GM12878 (cell line): ENCODE measurements at places on chromosomes 7 and 10. TPM values are rescaled to one million over a fixed set of nuclear protein-coding genes. Genes with fewer than 3 reads are reported as not detected.

The TFPI2 gene
- 0.28 TPM in 1 of 2 replicates, not detected in the other for total RNA-seq

The MCM10 gene
- 30.7 and 31.1 TPM in 2 replicates for total RNA-seq

The CEP55 gene
- total RNA-seq: 37.5 and 38.7 TPM in 2 replicates

The TMEM229A gene
- not detected in 2 replicates for total RNA-seq

DNA sequence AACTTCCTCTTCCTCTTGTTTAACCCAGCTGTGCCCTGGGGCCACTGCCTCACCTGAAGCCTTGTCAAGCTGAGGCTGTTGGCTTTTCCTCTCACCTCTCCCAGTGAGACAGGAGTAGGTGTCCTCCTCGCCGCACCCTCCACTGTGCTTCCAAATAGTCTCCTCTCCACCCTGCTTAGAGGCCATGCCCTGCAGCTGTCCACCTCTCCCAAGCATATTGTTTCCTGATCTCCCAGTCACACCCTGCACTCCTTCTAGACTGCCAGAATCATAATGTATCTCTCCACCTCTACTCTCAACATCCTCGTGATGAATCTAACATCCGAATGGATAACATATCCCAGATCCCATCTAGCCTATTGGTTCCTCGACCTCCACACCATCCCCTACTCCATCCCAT, 196.3 kb upstream of the GHITM start:
- no peak for DNase-seq

DNA sequence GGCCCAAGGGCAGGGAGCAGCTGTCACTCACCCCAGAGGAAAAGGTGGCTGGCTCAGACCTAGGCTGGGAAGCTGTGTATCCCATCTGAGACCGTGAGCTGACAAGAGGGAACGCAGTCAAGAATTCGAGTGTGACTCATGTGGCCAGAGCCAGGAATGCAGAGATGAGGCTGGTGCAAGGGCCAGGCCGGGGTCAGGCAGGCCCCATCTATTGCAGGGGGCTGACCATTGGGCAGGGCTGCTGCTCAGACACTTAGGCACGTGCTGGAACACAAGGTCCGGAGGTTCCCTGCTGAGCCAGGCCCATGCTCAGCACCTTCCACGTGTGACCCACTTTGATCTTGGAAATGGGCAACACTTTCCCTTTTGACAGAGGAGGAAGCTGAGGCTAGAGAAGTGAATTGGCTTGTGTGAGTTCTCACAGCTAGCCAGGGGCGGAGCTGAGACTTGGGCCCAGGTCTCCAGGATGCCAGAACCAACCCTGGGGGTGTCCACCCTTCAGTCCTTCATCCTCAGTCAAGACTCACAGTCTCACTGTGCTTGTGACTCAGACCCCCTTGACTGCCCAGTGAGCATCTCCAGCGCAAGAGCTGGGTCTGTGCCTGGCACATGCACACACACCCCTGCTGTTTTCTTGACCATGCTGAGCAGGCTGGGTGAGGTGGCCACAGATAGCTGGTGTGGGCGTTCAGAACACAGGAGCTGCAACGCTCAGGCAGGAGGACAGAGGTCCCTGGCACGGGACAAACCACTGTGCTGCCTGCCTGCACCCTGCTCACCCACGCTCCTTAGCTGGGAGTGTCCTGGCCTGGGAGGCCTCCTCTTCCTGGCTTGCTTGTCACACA, 47.6 kb upstream of the PPIF start:
- no peak for DNase-seq

DNA sequence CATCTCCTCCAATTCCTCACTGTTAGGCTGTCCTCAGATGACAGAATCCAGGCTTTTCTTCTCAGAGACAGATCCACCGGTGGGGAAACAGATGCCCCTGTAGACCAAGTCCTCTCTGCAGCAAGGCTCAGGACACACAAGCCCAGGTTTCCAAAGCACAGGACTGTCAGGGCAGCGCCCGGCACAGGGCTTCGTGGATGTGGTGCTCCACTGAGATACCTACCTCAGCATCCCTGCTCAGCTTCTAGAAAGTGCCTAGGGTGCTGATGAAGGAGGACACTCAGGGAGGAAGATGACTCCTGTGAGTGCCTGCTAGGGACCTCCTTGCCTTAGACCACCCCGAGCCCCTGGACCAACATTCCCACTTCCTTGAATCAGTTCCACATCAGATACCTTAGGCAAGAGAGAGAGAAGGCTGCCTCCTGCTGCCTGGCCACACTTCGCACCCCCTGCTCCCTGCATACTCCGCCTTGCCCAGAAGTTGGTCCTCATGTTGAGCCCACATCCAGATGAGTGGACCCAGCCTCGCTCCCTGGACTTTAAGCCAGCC, 8.9 kb upstream of the RBP3 start:
- DNase-seq: no peak

DNA sequence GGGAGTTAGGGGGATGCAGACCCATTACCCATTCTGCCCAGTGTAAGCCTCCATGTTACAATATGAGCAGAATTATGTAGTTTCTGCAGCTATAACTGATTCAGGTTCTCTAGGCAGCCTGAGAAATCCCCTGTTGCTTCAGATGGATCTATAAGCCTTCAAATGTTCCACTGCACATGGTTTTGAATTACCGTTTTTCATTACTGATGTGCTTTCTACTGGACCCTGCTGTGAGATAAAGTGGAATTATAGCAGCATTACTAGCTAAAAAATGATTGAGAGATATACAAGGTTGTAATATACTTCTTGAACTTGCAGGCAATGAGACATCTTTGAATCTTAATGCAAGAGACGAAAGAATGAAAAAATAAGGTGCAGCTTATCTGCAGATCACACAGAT, 38.4 kb upstream of the ANAPC16 start:
- DNase-seq: no peak
